ENCODE measurements at places on chromosomes 12 and 14.

GRCh38 chr12:123028475-123028874 is 48.0 kb downstream of the ARL6IP4 start:
- DNase-seq, result no peak

DNA sequence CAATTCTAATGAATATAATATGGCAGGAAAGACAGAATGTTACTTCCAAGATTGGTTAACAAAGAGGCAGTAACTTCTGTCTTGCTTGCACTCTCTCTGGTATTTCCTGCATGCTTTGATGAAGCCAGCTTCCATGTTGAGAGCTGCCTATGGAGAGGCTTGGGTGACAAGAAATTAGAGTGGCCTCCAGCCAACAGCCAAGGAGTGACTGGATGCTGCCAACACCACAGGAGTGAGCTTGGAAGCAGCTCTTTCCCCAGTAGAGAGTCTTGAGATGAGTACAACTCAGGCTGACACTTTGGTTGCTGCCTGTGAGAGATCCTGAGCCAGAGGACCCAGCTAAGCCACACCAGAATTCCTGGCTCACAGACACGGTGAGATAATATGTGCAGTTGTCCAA is 183.1 kb downstream of the RMST start:
- DNase-seq, result no peak

GRCh38 chr12:468671-469389 is 9.1 kb downstream of the B4GALNT3 start:
- DNase-seq, result no peak

DNA sequence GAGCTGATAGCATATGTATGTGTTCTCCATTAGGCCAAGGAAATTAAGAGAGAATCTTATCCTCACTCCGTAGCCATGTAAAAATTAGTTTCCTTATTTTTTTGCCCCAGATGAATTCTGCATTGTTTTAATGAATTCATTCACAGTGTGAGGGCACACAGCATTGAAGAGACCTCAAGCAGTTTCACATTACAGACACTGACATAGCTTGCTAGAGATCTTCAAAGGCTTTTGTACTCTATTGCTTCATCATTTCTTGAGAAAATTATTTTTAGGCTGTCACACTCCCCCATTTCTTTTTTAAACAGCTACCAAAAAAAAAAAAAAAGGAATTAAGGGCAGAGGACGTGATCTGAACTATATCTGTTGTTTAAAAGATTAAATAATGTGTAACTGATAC is 251.1 kb downstream of the BCAT1 start:
- no peak for DNase-seq

GRCh38 chr14:96108061-96108795 is 69.1 kb downstream of the C14orf132 start:
- no peak for DNase-seq

DNA sequence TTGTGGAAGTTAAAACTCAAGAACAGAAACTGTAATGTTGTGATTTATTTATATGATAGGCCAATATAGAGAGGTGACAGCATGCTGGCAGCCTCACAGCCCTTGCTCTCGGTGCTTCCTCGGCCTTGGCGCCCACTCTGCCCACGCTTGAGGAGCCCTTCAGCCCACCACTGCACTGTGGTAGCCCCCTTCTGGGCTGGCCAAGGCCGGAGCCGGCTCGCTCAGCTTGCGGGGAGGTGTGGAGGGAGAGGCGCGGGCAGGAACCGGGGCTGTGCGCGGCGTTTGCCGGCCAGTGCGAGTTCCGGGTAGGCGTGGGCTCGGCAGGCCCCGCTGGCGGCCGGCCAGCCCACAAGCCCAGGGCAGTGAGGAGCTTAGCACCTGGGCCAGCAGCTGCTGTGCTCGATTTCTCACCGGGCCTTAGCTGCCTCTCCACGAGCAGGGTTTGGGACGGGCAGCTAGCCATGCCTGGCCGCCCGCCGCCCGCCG is 65.8 kb upstream of the SLC8A3 start:
- no peak for DNase-seq

DNA sequence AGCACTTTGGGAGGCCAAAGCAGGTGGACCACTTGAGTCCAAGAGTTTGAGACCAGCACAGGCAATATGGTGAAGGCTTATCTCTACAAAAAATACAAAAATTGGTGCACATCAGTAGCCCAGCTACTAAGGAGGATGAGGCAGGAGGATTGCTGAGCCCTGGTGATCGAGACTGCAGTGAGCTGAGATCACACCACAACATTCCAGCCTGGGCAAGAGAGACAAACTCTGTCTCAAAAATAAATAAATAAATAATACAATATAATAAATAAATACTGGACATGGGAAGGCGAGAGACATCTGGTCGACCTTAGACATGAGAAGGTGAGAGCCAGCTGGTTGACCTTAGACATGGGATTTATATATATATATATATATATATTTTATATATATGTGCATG is 119.8 kb upstream of the SLC38A4 start:
- DNase-seq, result no peak

GRCh38 chr12:68119250-68119649 is 40.3 kb downstream of the IFNG start:
- DNase-seq, result no peak

- no peak for DNase-seq
These were observed 3.2 kb upstream of the MEG3 start for GRCh38 chr14:100822532-100823296.

- no peak for DNase-seq
These were observed 239.0 kb upstream of the ATP2B1 start for GRCh38 chr12:89947437-89948270.

Data from LNCaP clone FGC (cell line).